Daoy (cell line): ENCODE measurements at places on chromosomes 7 and 10.

DNA sequence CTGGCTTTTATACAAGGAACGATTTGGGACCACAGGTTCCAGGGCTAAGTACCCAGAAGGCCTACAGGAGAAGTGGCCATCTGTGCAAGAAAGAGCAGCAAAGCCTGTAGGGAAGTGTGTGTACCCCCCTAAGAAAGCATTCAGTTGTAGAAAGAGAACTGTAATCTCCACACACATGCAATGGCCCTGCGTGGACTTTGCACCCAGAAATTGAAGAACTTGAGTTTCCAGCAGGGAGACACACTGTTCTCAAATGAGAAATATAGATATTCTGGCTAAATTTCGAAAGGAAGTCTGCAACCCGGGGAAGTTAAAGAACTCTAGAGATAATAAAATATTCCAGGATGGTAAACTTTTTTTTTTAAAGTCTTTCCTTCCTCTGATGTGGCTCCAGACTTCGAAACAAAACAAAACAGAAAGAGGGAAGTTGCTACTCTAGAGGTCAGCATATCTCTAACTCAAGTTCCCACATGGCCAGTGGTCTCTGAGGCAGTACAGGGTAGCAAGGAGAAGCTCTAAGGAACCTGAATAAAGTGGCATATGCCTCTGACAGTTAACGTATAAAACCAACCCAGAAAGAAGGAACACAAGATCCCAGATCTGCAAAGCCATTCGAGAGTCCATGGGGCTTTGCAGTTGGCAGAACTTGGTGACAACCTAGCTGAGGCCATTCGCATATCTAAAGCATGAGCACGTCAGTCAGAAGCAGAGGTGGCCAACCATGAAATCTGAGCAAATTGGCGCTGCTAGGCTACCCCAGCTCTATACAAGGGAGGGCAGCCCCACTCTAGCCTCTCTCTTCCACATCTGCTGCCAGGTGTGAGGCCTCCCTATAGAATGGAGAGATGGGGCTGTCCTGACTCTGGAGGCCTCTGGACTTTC lies 56.6 kb downstream of the ELMO1 start:
- no peak for DNase-seq

- DNase-seq, result no peak
These were observed 2.3 kb downstream of the DNMBP start for GRCh38 chr10:100007231-100008141.

DNA sequence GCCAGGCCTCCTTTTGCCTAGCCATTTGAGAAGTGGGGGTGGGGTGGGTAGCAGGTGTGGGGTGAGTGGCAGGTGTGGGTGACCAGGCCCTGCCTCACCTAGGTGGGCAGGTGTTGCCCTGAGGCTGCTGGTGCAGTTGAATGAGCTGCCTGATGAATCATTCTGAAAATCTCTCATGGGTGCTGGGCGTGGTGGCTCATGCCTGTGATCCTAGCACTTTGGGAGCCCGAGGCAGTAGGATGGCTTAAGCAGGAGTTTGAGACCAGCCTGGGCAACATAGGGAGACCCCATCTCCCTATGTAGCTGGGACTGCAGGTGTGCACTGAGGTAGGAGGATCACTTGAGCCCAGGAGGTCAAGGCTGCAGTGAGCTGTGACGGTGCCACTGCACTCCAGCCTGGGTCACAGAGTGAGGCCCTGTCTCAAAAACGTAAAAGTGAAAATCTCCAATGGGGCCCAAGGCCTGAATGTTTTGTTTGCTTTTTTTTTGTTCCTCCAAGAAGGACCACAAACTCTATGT lies 17.7 kb downstream of the TSPAN14 start:
- DNase-seq, result peak; percentile 19

GRCh38 chr10:97499561-97500296 lies 1.0 kb downstream of the UBTD1 start:
- peak; percentile 41 for DNase-seq

DNA sequence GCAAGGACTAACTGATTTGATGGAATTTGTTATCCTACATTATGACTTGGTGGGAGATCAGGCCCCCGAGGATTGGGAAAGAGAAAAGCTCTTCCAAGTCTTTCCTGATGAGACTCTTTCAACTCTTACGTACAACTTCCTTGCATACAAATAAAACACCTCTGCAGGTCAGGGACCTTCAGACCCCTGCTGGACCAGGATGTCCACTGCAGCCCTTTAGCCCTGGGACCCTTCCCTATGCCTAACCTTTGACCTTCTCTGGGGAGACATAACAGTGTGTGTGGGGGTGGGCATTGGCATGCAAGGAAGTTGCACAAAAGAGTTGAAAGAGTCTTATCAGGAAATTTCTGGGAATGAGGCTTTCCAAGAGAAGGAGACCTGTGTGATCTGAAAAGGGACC lies 859.4 kb downstream of the TYW1 start:
- DNase-seq, result no peak

- DNase-seq, result peak; percentile 21
These were observed 804 bp downstream of the TMEM106B start for GRCh38 chr7:12211711-12212485.

GRCh38 chr10:17645621-17646345 lies 1.8 kb downstream of the STAM start:
- no peak for DNase-seq

- no peak for DNase-seq
These were observed 17.6 kb downstream of the NEURL1 start for GRCh38 chr10:103510791-103511752.

DNA sequence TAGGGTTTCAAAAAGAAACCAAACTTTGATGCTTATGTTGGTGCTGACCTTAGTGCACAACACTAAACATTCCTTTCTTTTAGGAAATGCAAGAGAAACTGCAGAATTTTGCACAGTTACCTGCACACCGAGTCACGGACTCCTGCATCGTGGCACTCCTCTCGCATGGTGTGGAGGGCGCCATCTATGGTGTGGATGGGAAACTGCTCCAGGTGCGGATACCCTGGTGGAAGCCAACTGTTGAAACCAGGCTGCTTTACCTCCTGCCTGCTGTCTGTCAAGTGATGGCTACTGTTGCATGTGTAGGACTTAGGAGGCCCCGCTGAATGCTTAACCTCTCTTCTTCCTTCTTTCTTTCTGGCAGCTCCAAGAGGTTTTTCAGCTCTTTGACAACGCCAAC lies 11.7 kb downstream of the CASP2 start:
- peak; percentile 39 for DNase-seq

DNA sequence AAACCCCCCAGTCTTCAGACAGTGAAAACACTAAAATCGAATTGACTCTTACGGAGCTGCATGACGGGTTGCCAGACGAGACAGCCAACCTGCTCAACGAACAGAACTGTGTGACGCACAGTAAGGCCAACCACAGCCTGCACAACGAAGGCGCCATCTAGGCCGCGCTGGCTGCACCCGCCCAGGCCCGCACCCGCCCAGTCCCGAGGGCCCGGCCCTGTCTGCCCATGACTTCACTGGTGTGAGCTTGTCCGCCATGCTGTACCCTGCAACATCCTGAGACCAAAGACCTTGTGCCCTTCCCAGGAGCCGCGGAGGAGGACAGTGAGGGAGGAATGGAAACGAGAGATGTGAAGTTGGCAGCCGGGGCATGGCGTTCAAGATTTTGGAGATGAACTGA lies 116.1 kb downstream of the NT5C2 start:
- DNase-seq, result no peak

DNA sequence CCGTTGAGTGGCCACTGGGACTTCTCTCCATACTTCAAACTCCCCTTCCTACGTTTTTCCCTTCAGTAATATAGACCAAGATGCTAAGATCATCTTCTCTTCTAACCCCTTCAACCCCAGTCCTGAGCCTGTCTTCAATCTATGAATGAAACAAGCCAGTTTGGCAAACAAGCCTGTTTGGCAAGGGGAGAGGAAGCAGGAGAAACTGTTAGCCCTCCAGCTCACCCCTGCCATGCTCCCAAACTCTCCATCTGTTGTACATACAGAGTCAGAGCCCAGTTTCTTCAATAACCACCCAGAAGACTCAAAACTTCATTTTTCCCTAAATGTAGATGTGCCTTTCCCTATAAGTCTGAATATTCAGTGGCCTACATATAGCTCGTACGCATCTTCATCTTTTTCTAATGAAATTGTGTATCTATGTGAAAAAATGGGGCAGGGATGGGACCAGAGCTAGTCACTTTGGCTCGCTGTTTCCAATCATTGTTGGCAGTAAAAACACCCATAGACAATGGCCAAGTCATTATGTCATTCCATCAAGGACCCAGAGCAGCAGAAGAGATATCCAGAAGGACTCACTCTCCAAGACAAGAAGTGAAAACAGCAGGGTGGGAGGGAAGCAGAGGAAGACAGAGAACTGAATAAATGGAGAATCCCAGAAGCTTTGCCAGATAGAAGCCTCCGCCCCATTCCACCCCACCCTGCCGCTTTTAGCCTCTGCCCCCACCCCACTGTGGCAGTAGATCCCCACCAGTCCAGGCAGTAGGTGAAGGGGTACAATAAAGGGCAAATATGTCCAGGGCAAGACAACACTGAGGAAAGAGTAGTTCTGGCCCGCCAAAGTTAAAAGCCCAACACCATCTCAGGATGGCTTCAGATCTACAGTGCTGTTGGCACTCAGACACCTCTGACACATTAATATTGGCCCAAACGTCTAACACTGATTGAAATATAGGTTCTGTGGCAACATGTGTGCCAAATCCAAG lies 87.3 kb downstream of the DOCK4 start:
- DNase-seq, result no peak

GRCh38 chr10:125641398-125641797 lies 41.6 kb downstream of the TEX36 start:
- no peak for DNase-seq

GRCh38 chr7:122309421-122309820 lies 4.9 kb upstream of the FEZF1 start:
- peak; percentile 20 for DNase-seq

- DNase-seq, result peak; percentile 72
These were observed 16.2 kb upstream of the DLD start for GRCh38 chr7:107874605-107875446.
